Renal cortex interstitium (tissue), 15 donors: ENCODE measurements at places on chromosomes 7 and 10.

GRCh38 chr10:103397191-103397825, 882 bp downstream of the PDCD11 start:
- no peak for DNase-seq

DNA sequence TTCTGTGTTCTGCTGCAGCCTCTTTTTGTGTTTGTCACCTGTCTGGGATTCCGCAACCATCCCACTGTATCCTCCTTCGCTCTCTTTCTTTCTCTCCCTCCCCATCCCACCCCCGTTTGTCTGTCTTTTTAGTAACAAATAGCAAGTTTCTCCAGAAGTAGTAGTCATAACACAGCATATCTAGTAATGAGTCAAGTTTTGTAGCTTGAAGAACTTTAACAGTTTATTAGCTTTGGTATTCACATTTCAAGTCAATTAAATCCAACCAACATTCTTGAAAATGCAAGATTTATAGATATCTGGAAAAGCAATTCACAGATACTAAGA, 154.1 kb upstream of the MTPN start:
- no peak for DNase-seq

DNA sequence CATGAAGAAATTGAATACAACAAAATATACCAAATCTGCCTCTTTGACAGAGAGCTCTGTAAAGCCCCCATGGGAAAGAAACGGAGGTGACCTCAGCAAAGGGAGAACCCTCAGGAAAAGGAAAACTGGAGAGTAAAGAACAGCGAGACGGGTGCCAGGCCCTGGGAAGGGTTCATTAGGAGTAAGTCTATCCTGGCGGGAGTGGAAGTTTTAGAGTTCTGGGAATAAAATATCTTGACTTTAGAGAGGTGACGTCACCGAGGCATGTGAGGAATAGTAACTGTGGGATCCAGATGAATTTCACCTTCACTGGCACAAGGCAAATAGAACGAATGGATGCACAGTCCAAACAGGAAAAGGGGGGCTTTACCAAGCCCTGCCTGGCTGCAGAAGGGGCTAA, 362.8 kb upstream of the IGFBP3 start:
- DNase-seq, result no peak

GRCh38 chr10:6840201-6840691, 260.2 kb upstream of the PRKCQ start:
- DNase-seq, result no peak

DNA sequence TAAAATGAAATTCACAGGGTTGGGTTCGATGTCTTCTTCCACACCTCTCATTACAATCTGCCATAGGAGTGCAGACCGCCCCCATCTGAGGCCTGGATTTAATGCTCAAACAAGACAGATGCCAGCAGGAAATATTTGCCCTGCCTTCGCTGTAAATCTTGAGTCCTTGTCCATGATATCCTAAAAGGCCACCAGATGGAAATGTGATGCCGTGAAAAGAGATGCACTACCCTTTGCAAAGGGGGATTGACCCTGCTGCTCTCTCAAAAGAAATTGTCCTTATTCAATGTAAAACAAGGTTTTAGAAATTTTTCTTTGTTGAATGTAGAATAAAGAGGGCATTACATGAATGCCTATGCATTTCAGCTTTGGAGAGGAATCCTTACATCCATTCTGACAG, 37.5 kb downstream of the AGAP4 start:
- DNase-seq, result peak; percentile 2

GRCh38 chr10:31679936-31680335, 248.7 kb downstream of the ARHGAP12 start:
- no peak for DNase-seq

- DNase-seq, result peak; percentile 30
These were observed 3.5 kb downstream of the MKRN1 start for GRCh38 chr7:140475747-140476333.

DNA sequence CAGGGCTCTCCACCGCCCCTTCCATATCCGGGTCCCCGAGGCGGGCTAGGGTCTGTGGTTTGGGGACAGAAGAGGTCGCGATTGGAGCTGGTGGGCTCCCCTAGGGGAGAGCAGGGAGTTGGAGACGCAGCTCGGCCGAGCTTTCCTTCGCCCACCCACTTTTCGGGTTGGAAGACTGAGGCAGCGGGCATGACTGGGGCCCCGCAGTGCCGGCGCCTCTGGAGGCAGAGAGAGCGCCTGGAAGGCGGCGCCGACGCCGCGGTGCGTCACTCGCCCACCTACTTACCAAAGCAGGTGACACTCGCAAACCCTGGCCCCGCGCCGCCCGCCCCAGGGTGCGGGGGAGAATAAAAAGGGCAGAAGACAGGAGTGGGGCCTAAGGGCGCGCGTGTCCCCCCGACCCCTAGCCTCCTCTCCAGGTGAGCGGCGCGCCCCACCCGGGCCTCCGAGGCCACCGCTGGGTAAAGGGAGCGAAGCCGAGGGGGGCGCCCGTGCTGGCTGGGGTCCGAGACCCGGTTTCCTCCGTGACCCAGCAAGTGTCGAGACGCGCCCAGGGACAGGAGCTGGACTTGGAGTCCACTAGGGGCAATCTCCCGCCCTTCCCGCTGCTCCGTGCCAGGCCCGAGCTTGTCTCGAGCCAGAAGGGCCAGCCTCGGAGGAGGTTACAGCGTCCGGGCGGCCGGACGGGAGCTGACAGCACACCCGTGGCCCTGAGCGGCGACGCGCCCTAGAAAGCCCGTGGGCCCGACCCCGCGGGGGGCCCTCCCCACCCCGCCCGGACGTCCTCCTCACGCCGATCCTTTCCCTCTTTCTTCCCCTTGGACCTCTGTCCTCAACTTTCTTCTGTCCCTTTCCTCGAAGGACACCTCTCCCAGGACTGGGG, 34.4 kb upstream of the GRID1 start:
- DNase-seq, result no peak

GRCh38 chr7:11951909-11952308, 119.9 kb upstream of the THSD7A start:
- no peak for DNase-seq

DNA sequence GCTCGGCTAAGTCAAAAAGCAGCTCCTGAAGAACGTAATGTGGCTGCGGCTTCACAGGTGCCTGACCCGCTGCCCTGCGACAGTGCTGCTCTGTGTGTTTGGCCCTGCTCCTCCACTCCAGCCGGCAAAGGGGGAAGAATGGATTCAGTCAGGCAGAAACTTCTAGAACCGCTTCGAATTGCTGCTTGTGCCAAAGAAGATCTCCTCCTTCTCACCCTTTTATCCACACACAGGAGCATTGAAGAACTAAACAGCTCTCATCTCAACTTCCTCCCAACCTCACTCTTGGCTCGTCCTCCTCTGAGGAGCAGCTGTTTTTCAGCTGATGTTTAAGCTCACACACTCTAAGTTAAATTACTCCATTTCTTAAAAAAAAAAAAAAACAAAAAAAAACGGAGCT, 651.4 kb downstream of the INHBA start:
- no peak for DNase-seq

GRCh38 chr7:81491573-81491972, 278.3 kb downstream of the HGF start:
- no peak for DNase-seq

DNA sequence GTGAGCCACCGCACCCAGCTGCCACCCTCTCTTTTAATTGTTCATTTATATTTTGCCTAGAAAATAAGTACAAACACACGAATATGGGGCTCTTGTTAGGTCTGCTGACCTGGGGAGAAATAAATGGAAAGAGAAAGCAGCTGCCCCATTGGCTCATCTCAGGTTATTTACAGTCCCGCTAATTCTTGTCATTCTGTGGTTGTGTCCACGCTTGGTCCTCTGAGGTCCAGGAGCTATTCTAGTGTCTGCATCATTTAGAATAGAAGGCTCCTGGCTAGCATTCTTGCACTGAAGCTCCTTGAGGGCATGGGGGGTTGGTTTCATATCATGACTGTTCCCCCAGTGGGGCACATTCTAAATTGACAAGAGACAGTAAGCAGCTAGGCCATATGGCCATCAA, 128.5 kb downstream of the TACC2 start:
- DNase-seq, result no peak

GRCh38 chr7:73530800-73531199, 8.7 kb upstream of the BAZ1B start:
- DNase-seq, result no peak

DNA sequence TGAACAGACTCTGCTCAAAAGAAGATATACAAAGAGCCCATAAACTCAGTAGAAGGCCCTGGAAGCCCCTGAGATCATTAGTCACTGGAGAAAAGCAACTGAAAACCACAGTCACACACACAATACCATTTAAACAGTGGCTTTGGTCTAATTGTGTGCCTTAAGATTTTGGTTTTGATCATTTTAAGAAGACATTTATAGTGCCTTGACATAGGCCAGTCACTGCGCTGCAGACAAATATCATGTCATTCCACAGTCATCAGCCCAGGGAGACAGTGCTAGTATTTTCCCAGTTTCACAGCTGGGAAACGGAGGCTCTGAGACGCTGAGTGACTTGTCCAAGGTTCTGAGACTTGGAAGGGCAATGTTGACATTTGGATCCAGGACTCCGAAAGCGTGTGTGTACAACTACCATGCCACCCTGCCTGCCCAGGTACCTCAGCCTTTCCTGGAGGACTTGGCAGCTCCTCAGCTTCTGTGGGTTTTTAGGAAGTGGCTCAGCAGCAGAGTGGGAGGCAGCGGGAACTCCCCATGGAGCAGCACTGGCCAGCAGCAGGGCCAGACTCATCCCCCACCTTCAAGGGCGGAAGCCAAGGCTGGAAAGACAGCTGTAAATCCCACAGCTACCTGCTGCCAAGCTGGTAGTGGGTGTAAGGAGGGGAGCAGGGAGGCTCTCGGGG, 173.9 kb downstream of the WDR11 start:
- no peak for DNase-seq

GRCh38 chr10:17910125-17910789, 41.5 kb upstream of the SLC39A12 start:
- DNase-seq, result peak; percentile 18

- DNase-seq, result no peak
These were observed 48.7 kb downstream of the TPK1 start for GRCh38 chr7:144787127-144787526.

- DNase-seq, result no peak
These were observed 80.8 kb upstream of the RHOBTB1 start for GRCh38 chr10:61024856-61025201.

DNA sequence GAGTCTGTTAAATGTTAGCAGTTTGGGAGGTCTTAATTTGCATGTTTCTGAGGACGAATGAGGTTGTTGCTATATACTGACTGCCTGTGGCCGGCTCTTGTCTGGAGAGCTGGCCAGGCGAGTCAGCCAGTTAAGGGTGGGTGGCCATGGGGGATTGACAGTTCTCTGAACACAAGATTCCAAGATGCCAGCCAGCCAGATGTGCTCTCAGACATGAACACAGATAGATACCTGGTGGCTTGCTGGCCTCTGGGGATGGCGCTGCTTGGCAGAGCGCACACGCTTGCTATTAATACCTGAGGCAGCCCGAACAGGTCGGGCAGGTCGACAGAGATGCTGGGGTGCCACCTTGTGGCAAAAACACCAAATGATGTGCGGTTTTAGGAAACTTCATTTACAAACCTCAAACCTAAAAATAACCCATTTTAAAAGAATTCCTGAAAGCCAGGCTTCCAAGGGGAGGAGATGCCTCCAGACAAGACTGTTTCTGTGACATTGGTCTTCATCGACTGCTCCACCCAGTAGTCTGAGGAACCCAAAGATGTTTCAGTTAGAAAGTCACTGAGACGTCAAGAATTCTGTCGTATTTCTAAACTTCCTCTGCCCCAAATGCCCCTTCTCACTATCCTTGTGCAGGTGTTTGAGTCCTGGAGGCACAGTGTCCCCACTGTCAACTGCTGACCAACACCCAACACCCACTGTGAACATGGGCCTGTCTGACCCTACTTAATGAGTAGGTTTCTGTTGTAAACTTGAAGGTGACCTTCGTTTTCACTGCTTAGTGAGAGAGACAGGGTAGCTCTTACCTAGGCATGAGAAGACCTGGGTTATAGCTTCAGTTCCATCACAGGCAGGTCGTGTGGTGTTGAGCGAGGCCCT, 123.4 kb downstream of the NT5C2 start:
- peak; percentile 41 for DNase-seq

DNA sequence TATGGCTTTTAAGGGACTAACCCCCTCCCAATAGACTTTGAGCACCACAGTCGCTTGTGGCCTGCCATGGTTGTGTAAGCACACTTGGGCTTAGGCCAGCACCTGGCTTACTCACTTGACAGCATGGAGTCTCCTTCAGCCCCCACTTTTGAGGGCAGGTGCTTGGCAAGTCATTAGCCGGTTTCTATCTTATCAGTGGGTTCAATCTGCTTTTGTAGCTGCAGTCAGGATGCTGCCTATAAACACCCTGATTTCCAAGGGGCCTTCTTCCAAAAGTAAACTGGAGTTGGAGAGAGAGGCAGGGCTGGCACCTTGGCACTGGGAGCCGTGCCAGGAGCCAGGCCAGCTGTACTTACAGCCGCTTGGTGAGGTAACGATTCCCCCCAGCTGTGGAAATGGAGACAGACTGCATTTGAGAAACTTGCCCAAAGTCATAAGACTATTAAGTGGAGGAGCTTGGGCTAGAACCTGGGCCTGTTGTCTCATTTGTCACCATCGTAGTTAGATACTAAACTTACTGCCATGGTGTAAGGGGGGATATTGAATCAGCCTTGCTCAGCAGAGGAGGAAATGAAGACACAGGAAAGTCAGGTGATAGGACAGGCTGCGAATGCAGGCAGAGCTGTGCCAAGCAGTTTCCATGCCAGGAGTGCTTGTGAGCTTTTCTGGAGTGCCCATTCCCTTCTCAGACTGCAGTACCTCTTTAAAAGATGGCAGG, 92.2 kb upstream of the EFCAB10 start:
- no peak for DNase-seq

- no peak for DNase-seq
These were observed 15.9 kb upstream of the GHITM start for GRCh38 chr10:84123362-84123761.

DNA sequence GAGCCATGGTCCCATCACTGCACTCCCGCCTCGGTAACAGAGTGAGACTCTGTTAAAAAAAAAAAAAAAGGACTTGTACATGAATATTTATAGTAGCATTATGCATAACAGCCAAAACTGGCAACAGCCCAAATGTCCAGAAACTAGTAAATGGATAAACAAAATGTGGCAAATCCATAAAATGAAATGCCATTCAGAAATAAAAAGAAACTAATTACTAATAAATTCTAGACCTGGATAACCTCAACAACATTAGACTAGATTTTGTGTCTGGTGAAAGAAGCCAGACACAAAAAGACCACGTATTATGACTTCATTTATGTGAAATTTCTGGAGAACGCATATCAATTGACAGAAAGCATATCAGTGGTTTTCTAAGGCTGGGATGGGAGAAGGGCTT, 74.5 kb downstream of the HPSE2 start:
- DNase-seq, result no peak

GRCh38 chr10:58586282-58587245, 73.9 kb downstream of the BICC1 start:
- DNase-seq, result no peak
